ENCODE measurements at places on chromosomes 3 and 15.

- no peak for DNase-seq
Measured at GRCh38 chr3:107679921-107680320, 157.2 kb downstream of the BBX start.

- DNase-seq: no peak
Measured at GRCh38 chr3:83513677-83514076, 1445.1 kb upstream of the CADM2 start.

DNA sequence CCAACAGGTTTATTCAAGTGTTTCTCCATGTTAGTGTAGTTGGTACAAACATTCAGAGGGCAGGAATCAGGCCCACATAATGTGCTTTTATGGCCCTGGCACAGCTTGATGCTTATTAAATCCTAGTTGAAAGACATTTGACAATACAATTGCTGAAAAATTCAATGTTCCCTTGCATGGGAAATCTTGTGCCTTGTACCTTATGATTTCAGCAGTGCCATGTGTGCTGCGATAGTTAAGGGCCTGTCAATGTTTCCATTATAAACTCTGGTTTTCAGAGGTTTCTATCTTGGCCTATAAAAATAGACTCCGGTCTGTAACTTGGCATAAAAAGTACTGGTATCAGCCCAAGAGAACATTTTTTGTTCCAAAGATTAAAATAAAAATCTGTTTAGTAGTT lies 207.2 kb downstream of the TBC1D5 start:
- DNase-seq: no peak

GRCh38 chr15:64019764-64020163 lies 26.5 kb downstream of the DAPK2 start:
- no peak for DNase-seq

DNA sequence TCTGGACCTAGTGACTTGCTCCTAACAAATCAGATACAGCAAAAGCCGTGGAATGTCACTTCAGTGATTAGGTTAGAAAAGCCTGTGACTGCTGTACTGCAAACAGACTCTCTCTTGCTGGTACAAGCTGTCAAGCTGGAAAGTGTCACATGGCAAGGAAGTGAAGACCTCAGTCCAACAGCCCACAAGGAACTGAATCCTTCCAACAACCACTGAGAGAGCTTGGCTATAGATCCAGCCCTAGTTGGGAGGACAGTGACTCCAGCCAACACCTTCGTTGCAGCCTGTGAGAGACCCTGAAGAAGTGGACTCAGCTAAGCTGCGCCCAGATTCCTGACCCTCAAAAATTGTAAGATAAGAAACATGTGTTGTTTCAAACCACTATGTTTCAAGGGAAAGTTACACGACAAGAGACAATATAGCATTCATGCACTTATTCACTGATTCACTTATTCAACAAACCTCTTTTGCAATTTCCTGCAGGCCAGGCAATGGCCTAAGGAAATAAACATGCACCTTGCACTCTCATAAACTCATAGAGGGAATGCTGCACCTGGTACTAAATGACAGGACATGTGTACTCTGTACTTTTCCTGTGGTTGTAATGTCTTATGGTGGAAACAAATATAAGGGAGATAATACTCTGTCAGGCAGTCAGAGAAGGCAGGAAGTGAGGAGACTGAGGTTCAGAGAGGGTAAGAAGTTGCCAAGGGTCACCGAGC lies 142.9 kb downstream of the CADPS start:
- DNase-seq: no peak

- DNase-seq: no peak
Measured at GRCh38 chr15:45796433-45796832, 161.6 kb downstream of the SQOR start.

GRCh38 chr3:126053949-126054569 lies 29.9 kb downstream of the SLC41A3 start:
- DNase-seq: no peak

DNA sequence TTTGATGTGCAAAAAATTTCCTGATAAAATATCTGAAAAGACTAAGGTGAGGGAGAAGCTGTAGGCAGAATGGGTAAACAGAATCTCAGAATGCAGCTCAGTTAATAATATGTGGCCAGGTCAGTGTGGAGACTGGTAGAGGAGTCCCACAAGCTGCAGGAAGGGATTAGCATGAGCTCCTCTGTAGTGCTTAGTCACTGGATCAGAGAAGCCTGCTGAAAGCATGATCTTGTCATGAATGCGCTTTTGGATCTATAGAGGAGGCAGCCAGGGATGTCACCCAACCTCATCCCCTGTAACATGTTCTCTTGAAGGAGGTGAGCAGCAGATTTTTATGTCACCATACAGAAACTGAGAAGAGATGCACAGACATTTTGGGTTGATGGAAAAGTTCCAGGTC lies 1035.3 kb upstream of the GBE1 start:
- no peak for DNase-seq

- peak; percentile 41 for DNase-seq
Measured at GRCh38 chr3:175338775-175339535, 479.8 kb downstream of the NAALADL2 start.

DNA sequence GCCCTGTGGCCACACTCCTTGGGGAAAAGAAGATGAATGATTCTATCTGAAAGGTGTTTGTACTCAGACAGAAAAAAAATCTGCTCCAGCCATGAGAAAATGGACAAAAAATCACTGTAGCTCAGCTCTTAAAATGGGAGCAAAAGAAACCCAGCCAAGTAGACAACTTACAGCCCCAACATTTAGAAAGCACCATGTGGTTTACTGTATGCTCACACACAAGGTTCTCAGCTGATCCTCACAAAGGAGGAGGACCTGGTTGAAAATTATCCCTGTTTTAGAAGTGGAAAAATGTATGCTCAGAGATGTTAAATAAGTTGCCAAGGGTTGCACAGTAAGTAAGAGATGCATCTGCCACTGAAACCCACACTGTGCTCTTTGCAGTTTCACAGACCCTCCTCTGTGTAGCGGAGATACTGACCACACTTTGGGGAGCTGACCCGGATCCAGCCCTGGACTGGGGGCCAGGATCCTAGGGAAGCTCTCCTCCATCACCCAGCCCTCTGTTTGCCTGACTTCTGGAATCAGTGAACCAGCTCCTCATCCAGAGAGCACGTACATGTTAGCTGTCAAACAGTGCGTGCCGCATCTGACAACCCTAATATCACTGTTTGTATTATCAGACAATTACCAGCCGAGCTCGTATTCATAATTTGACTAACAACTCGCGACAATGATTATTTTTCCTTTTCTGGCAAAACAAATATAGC lies 32.7 kb upstream of the TPRG1 start:
- no peak for DNase-seq

GRCh38 chr15:91413142-91413541 lies 313.1 kb downstream of the SV2B start:
- DNase-seq: no peak

- DNase-seq: no peak
Measured at GRCh38 chr3:55692957-55693558, 206.0 kb upstream of the WNT5A start.

DNA sequence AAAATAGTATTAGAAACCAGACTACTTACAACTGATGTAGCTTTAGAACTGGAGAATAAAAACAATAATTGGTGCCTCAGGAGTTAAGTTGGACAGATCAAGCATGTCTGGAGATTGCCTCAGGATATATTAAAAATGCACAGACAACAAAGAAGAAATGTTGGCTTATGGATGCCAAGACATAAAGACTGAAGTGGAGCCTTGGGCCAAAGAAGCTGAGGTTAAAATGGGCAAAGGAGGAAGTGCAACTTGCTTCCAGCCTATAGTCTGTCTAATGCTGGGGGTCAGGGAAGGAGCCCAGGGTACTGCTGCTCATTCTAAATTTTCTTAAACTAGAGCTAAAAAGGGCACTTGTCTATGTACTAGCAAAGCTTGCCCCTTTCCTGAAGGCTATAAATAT lies 77.5 kb downstream of the ESYT3 start:
- DNase-seq: no peak

DNA sequence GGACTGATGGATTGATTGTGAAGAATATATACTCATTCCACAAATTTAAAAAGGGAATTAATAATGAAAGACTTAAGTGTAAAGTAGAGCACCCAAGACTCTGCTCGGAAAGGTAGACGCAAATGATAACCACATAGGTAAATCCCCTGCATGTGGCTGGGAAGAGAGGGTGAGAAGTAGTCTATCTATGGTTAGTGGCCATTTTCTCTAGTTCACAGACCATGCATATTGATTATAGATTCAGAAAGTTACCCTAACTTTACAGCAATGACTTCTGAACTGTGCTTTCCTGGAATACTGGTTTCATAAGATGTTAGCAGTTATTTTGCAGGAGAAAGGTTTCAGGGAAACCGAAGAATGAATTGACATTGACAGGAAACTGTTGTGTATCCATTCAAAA lies 51.7 kb downstream of the CASR start:
- no peak for DNase-seq

- DNase-seq: no peak
Measured at GRCh38 chr3:52076896-52077780, 20.8 kb upstream of the DUSP7 start.

- no peak for DNase-seq
Measured at GRCh38 chr3:195384952-195385351, 57.9 kb downstream of the ACAP2 start.

DNA sequence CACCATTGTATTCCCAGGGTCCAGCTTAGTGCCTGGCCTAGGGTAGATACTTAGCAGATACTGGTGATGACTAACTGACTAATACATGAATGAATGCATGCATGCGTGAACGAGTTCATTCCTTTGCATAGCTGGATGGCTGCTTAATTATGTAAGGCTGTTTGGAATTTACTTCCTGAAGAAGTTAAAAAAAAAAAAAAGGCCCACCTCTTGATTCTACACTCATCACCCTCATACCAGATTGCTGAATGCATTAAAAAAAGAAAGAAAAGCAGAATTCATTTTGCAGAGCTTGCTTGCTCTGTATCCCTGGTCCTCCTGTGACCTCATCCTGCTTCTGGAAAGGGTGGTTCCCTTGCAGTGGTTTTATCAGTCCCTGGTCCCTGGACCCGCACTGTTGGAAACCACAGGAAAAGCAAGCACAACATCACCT lies 277.6 kb upstream of the CFAP20DC start:
- no peak for DNase-seq

DNA sequence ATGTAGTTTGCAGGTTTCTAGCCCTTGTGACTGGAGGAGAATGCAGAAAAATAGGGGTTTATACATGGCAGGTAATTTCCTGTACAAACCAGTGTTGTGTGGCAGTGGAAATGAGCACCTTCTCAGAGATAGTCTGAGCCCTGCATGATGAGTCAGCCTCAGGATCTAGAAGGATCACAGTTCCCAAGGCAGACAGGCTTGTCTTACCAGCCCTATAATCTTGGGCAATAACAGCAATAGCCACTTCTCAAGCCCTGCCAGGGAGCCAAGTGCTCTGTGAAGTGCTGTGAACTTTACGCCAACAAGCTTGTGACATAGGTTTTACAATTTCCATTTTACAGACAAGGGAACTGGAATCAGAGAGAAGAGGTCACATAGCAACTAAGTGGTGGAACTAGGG lies 89.4 kb downstream of the CD47 start:
- DNase-seq: no peak

DNA sequence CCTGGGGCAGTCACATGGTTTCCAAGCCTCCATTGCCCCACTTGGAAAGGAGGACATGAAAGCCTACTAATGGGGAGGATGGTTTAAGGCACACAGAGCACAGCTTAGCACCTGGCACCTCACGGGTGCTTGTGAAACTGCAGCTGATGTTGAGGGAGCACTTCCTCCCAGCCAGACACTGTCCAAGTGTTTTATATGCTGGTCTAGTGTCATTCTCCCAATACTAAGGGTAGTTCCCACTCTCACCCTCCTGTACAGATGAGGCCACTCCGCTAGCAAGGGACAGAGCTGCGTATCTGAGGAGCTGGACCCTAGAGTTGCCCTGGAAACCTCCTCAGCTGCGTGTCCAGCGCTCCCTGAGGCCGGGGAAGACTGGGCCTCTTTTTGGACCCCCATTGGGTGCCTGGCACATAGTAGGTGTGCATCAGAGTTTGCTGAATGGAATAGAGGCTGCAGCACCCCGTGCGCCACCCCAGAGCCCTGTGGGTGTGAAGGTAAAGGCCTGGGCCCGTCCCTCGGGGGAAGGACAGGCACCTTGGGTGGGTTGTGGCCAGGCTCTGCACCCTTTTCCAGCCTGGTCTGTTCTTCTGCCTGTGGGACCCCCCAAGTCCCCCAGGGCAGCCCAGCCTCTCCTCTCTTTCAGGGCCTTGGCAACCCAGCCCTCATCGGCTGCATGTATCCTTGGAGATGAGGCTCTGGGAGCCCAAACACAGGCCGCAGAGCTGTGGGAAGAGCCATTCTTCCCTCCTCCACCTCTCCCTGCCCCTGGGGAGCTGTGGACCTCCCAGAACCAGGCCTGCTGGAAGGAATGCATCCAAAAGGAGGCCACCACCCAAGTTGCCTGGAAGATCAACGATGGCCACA lies 31.3 kb downstream of the DNASE1L3 start:
- no peak for DNase-seq

DNA sequence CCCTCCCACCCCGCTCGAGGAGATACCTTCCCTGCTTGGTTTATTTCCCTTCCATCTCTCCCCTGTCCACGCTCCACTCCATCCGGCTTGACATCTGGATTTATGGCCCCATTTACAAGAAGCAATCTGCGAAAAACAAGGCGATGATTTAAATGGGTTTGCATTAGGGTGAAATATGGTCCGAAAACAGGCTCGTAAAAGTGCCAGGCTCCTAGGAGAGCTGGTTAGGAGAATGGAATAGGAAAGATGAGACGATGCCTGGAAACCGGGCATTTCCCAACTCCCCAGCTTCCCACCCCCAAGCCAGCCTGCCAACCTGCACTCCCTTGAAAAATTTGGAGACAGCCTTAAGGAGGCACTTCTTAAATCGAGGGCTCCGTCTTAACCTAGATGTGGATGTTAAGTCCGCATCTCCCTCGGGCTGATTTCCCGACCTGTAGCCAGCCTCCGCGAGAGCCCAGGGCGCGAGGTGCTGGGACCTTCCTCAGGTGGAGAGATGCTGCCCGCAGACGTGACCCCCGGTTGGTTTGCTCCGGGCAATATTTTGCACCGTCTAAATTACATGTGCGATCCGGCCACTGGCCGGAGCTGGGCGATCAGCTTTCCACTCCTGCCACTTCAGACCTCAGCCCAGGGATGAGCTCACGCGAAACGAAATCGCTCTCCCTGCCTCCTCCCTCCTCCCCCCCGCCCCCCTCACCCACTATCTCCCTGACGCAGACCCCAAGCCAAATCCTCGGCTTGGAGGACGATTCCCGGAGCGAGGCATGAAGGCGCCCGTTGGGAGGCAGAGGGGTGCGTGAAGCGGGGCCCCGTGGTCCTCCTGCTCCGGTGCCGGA lies 1.3 kb downstream of the GRM7 start:
- no peak for DNase-seq

DNA sequence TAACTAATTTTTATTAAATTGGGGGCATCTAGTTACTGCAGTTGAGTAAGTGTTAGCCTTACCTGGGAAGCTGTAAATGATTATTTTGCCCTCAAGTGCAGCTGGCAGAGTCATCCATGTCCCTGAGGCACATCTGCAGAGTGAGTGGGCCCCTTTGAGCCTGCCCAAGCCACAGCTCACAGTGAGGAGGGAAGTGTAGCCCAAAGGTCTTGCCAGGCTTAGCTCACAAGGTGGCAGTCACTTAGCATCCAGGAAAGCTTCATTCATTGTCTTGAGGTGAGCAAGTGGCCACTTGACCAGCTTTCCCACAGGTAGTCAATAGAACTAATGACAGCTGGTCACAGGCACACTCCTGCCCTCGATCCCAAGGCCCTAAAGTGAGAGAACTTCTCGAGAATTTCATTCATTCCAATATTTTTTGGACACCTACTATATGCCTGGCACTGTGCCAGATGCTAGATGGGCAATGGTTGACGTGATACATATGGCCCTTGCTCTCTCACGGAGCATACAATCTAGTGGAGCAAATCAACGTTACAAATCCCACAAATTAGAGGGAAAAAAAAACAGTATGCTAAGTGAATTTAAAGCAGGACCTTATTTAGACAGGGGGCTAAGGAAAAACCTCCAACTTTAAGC lies 163.3 kb upstream of the IL12A start:
- no peak for DNase-seq

All from HFF-Myc (cell line).